ENCODE measurements at places on chromosomes 5 and 9.

- no peak for DNase-seq
These were observed 70.0 kb upstream of the RAD23B start for GRCh38 chr9:107213080-107213479.

DNA sequence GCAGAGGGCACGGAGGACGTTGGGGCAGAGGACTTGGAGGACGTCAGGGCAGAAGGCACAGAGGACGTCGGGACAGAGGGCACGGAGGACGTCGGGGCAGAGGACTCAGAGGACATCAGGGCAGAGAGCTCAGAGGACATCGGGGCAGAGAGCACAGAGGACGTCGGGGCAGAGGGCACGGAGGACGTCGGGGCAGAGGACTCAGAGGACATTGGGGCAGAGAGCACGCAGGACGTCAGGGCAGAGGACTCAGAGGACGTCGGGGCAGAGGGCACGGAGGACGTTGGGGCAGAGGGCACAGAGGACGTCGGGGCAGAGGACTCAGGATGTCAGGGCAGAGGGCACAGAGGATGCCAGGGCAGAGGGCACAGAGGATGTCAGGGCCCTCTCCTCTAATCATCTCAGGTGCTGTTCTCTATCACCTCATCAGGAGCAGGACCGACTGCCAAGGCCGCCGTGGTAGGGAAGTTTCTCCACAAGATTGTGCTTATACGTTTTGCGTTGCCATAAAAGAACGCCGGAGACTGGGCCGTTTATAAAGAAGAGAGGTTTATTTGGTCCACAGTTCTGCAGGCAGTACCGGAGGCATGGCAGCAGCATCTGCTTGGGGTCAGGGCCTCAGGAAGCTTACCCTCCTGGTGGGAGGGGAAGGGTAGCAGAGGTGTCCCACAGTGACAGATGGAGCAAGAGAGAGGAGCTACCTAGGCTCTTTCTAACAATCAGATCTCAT lies 29.4 kb upstream of the ADAMTS2 start:
- DNase-seq = no peak

- no peak for DNase-seq
These were observed 145.7 kb upstream of the TRPC7 start for GRCh38 chr5:136511046-136511445.

- peak; percentile 41 for DNase-seq
These were observed 5.5 kb upstream of the DBN1 start for GRCh38 chr5:177478711-177479646.

DNA sequence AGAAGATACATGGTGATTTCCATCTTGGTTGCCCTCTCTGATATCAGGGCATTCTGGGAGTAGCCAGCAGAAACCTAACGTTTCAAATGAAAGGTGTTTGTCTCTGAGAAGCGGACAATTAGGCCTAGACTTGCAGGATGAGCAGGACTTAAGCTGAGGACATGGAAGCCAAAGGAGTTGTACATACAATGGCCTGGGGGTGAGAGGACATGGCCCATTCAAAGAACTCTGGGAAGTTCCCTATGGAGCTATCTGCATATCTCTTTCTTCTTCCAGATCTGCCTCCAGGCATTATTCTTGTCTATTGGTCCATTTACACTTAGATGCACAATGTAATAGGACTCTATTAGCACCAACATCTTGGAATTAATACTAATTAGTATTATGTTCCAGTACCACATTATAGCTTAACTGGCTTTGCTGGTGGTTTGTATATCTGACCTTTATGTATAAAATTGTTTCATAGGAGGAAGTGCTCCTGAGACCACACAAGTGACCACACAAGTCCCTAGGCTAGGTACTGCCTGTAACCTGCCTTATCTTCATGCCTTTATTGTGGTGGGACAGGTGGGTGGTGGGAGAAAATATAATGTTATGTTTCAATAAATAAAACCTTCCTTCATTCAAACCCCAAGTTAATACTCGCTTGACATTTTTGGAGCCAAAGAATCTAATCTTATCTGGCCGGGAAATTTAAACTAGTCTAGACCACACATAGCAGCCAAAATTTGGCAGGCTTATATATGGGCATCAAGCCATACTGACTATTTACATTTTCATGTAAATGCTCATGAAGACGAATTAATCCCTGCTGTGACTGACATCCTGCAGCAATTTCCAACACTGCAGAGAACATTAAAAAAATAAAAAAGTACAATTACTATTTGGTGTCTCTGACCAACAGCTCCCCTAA lies 52.1 kb upstream of the EQTN start:
- DNase-seq = no peak

DNA sequence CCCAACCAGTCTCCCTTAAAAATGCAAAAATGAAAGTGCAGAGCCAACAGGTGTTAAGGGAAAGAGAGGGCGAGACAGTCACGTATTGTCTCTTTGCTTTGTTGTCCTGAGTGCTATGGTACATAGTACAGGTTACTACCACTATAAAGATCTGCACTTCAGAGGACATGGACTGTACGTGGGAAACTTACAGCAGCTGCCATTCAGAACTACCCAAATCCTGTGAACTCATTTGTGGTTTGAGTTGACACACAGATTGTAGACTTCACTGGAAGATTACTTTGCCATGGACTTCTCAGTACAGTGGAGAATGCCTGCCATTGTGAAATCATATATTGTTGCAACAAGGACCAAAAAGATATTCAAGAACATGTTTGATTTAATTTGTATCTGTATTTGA lies 34.8 kb downstream of the FBXO38 start:
- DNase-seq = no peak

DNA sequence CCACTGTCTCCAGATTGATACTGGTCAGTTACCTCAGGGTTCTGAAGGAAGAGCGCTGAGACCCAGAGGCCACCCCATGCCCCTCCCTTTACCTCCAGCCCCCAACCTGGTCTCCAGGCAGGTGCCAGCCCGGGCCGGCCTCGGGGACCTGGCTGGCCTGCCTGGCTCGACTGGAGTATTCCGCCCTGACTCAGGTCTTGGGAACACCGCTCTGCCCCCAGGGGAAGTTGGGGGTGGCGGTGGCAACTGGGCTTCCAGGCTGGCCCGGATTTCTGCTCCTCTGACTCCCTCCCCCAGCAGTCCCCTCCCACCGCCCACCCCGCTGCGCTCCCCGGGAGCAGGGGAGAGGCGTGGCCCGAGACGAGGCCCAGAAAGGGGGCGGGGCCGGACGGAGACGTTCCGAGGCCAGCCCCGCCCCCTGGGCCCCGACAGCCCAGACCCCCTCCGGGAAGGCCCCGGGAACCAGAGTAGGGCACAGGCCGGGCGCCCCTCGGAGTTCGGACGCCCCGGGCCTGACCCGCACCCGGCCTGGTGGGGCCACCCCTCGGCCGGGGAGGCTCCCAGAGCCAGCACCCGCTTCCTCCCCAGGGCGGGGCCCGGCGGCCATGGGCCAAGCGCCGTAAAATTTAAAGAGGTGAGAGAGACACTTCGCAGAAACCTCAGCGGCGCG lies 82.5 kb upstream of the ZBTB43 start:
- DNase-seq = peak; percentile 37

- DNase-seq = no peak
These were observed 51.8 kb downstream of the WDR36 start for GRCh38 chr5:111143910-111144309.

DNA sequence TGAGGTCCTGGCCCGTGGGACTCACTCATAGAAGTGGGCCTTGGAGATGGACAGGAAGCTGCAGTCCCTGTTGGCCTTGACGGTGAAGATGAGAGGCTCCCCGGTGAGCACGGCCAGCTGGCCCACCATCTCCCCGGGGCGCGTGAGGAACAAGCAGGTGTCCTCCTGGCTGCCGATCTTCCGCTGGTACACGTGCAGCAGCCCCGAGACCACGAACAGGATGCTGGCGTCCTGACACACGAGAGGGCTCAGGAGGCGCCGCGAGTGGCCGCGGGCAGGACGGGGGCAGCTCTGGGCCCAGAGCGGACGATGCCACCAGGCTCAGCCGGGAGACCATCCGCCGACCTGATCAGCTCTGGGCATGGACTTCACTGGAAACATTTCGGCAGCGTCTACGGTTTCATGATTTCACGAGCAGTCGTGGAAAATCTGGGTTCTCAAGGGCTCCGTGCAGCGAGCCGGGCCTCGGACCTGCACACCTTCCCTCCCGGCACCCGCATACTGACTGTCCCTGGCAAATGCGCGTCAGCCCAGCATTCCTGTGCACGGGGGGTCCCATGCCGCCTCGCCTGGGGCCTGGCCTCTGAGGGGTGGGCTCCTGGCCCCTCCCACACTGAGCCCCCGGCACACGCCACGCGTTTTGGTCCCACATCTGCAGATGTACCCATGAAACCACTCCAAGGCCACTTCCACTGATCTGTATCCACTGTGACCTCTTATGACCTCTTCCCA lies 41.7 kb upstream of the NSMF start:
- no peak for DNase-seq

GRCh38 chr9:115461280-115461679 lies 343.3 kb upstream of the TNC start:
- no peak for DNase-seq

GRCh38 chr5:128462330-128462729 lies 75.7 kb downstream of the FBN2 start:
- DNase-seq = no peak

- no peak for DNase-seq
These were observed 35.7 kb upstream of the UGT3A1 start for GRCh38 chr5:36026706-36027465.

GRCh38 chr5:168513861-168514428 lies 15.2 kb upstream of the FBLL1 start:
- no peak for DNase-seq

DNA sequence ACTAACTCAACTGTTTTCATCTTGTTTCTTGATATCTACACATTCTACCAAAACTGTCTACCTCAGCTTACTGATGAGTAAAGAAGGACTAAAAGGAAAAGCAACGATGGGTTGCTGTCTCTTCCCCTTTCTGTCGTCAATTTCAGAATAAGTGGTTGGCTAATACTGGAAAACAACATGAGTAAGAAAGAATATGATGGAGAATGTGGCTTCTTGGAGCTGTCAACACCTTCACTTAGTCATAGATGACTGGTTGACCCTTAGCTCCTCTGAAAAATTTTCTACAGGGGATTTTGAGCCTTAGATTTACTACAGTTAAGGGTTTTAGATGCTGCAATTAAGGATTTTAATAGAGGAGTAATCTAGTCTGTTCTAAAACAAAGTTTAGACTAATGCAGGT lies 797.9 kb downstream of the TLE4 start:
- DNase-seq = no peak

GRCh38 chr9:79312686-79313421 lies 258.9 kb upstream of the TLE4 start:
- DNase-seq = peak; percentile 38

DNA sequence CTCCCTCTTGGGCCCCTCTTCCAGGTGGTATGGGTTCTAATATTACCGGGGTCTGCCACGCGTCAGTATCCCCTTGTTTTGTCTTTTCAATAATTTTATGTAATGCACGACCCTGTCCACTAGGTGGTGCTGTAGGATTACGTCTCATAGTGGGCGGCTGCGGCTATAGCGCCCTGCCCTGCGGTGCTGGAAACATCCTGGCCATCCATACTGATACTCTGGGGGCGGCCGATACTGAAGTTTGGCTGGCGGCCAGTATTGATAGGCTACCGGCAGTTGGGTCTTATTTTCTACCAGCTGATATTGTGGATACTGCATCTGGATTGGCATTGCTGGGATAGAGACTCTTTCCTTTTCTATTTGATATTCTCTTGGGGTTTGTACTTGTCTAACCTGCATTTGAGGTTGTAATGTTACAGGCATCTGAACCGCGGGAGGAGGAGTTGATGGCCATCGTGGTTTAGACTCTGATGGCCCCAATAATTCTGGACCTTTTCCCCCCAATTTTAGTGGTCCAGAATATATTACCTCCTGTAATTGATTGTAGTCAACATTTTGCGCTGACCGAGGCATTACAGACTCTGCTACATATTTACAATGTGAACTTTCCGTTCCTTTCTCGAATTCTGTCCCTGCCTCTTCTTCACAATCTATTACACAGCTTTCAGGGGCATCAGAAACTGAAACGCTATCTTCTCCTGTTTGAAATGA lies 3.3 kb upstream of the TMEM141 start:
- DNase-seq = peak; percentile 79

DNA sequence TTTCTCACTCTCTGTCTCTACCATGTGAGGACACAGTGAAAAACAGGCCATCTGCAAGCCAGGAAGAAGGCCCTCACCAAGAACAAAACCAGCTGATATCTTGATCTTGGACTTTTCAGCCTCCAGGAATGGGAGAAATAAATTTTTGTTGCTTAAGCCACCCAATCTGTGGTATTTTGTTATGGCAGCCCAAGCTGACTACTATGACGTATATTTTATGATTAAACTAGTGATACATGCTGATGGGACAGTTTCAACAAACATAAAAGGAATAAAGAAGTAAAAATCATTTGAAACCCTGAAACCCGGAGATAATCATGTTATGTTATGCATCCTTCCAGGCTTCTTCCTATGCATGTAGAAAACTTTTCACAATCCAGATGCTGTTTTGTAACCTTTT lies 71.5 kb upstream of the ERBIN start:
- no peak for DNase-seq

GRCh38 chr5:57181154-57181553 lies 7.3 kb downstream of the GPBP1 start:
- DNase-seq = no peak

DNA sequence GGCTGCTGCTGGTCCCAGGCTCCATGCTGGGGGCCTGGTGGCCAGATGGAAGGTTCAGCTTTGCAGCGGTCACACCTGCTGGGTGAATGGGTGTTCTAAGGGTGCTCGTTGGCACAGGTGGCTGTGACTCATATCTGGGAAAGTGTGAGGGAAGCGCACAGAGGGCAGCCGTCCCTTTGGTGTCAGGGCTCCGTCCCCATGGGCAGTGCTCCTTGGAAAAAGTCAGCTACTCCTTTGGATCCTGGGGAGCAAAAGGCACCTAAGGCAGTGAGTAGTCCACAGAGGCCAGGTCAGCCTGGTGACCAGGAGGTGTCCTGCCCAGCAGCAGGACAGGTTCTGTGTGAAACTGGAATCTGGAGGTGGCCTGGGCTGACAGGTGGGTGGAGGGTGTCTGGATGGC lies 18.4 kb upstream of the GBGT1 start:
- DNase-seq = no peak

- no peak for DNase-seq
These were observed 36.3 kb upstream of the LRRTM2 start for GRCh38 chr5:138911441-138911840.

Measured in cerebellar cortex (tissue), 1 donor.